ENCODE measurements at places on chromosomes 1 and 21. TPM values are rescaled to one million over a fixed set of nuclear protein-coding genes. Genes with fewer than 3 reads are reported as not detected.
A peak's percentile ranks its signal among the peaks of the same experiment; 100 is the strongest.

- H3K36me3 ChIP-seq: peaks cover 14% of the 10 kb centered on the region
- peaks cover 38% of the 10 kb centered on the region for H3K4me1 ChIP-seq
- H3K27ac ChIP-seq: peak overlapping the region; percentile 85
- peak; percentile 59 for DNase-seq
- H3K4me3 ChIP-seq: peak overlapping the region; percentile 65
- H3K27me3 ChIP-seq: no peaks in the 10 kb centered on the region
These were observed 28.3 kb upstream of the A3GALT2 start for GRCh38 chr1:33349081-33349759.

DNA sequence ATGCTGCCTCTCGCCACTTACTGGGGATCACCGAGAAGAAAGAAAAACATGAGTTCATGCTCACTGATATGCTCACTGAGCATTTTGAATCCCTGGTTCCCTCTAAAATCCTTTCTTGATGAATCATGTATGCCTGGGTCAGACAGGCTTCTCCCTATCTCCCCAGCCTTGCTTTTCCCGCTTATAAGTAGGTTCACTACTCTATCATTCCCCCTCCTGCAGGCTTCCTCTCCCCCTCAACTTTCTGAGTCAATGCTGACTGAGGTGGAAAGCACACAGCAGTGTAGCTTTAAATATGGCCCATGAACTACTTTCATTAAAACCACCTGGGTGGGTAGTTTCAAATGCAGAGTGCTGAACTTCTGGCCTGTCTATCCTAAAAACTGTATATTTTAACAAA lies 41.7 kb downstream of the FMO4 start:
- H3K4me1 ChIP-seq: no peaks in the 10 kb centered on the region
- H3K27me3 ChIP-seq: no peaks in the 10 kb centered on the region
- no peak overlapping the region for H3K27ac ChIP-seq
- H3K36me3 ChIP-seq: no peaks in the 10 kb centered on the region
- DNase-seq: no peak

CYP2J2 gene
- polyA plus RNA-seq: 34.0 TPM

DNA sequence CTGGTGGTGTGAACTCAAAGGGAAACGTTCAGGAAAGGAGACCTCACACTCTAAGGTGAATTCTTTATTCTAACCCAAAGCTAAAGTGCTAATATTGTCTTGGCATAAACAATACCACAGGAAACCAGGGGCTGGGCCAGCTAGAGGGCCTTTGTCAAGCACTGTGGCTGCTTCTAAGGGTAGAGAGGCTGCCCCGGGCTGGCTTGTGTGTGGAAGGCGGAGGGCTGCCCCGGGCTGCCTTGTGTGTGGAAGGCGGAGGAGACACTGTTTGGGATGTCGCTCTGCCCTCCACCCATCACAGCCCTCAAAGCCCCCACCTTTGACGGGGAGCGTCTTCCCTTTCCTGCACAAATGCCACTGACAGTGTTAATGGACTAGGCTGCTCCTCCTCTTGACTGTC lies 216.8 kb downstream of the TOMM20 start:
- H3K36me3 ChIP-seq: no peaks in the 10 kb centered on the region
- DNase-seq: no peak
- no peaks in the 10 kb centered on the region for H3K27me3 ChIP-seq
- peak overlapping the region; percentile 62 for H3K27ac ChIP-seq

- peak; percentile 76 for DNase-seq
- H3K4me1 ChIP-seq: peaks cover 3% of the 10 kb centered on the region
- no peak overlapping the region for H3K27ac ChIP-seq
These were observed 1.7 kb upstream of the TNFRSF9 start for GRCh38 chr1:7942214-7942921.

- no peaks in the 10 kb centered on the region for H3K4me1 ChIP-seq
- no peaks in the 10 kb centered on the region for H3K27me3 ChIP-seq
- no peak overlapping the region for H3K27ac ChIP-seq
- no peak for DNase-seq
- H3K4me3 ChIP-seq: no peak overlapping the region
- no peaks in the 10 kb centered on the region for H3K36me3 ChIP-seq
These were observed 29.6 kb downstream of the ZNF695 start for GRCh38 chr1:246978281-246978680.

DNA sequence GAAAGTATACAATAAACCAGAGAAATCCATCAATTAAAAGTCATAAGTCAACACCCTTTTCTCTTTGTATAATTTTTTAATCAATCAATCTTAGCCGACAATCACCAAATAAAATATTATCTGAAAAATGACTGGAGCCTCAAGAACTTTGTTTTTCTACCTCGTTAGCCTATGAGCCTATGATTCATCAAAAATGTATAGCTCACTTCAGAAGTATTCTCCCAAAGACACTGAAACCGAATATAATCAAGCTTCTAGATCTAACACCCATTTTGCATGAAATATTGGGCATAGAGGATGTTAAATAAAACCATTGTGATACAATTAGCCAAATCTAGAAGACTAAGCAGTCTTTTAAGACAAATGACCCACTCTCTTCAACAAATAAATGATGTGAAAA lies 17.8 kb upstream of the RSBN1 start:
- no peak for DNase-seq
- H3K27me3 ChIP-seq: no peaks in the 10 kb centered on the region
- no peak overlapping the region for H3K27ac ChIP-seq
- no peak overlapping the region for H3K4me3 ChIP-seq
